Lower lobe of right lung (tissue), 2 donors: ENCODE measurements at places on chromosomes 16 and 17.

- no peak for DNase-seq
Measured at GRCh38 chr16:56860226-56861020, 4.6 kb upstream of the SLC12A3 start.

GRCh38 chr17:36994438-36994837 is 45.7 kb downstream of the AATF start:
- no peak for DNase-seq

GRCh38 chr16:85955566-85955965 is 56.6 kb downstream of the IRF8 start:
- DNase-seq, result no peak

- peak; percentile 72 for DNase-seq
Measured at GRCh38 chr17:15264542-15264941, 584 bp downstream of the PMP22 start.

GRCh38 chr16:7343243-7343642 is 10.6 kb downstream of the RBFOX1 start:
- no peak for DNase-seq

DNA sequence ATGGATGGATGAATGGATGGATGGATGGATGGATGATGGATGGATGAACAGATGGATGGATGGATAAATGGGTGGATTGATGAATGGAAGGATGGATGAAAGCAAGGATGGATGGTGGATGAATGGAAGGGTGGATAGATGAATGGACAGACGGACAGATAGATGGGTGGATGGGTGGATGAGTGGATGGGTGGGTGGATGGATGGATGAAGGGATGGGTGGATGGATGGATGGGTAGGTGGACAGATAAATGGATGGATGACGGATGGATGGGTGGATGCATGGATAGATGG is 14.9 kb downstream of the SRL start:
- no peak for DNase-seq

GRCh38 chr16:89805136-89805905 is 11.1 kb downstream of the FANCA start:
- DNase-seq, result no peak

DNA sequence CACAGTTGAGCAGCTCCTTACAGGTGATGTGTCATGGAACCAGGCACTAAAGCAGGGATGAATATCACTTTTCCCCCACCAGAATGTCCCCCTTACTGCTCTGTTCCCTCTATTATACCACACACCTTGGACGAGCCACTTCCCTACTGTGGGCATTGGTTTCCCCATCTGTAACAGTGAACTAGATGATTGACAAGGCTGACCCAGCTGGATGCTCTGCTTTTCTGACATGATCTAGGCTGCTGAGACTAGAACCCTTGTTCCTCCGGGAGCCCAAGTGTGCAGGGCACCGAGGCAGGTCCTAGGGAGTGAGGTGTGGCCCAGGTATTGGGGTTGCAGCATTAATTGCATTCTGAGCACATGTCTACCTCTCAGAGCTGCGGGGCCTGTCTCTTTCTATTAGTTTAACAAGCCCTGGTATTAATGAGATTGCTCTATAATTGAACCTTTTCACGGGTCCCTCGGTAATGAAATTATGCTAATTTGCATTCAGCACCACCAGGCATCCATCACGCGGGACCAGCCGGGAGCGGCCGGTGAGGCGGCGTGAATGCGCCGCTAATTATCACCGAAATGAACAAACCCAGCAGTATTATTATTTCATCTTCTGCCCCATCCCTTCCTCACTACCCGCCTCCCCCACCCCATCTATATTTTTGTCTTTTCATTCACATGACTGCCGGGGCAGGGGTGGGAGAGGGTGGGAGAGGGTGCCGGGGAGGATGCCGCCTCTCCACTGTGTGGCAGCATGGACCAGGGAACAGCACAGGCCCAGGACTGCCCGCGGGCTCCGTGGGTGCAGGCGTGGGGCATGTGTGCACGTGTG is 121.1 kb downstream of the CYLD start:
- DNase-seq, result no peak

DNA sequence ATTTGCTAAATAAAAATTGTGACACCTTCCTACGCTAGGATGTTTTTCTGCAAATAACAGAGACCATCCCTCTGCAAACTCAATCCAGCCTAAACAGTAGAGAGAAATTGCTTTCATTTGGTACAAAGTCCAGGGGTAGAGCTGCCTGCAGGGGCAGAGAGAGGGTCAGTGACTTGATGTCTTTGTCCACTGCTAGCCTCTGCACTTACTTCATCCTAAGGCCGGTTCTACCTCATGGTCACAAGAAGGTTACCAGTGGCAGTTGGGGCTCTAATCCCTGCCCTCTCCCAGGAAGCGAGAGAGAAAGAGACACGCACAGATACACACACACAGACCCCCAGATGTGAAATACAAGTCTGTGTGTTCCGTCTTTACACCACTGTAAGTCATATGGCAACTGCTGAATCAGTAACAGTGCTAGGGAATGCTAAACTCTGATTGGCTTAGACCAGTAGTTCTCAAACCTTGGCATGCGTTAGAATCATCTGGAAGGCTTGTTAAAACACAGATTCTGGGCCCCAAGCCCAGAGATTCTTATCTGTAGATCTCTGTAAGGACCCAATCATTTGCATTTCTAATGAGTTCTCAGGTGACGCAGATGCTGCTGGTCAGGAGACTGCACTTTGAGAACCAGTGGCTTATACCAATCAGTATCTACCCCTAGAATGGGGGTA is 13.1 kb upstream of the LPCAT2 start:
- no peak for DNase-seq

GRCh38 chr16:16928532-16929109 is 542.1 kb downstream of the XYLT1 start:
- no peak for DNase-seq

DNA sequence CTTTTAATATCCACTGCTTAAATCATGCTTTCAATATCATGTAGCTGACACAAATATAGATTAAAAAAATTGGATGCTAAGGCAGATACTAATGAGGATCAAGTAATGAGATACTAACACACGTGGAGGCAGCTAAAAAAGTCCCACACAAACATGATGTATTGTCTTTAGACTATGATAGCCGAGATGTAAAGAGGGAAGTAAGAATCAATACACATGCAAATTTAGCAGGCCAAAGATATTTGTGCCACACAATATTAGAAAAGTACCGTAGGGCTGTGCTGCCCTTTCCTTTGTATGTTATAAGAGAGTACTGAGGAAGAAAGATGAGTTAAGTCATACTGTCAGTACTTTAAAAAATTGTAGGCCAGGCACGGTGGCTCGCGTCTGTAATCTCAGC is 51.4 kb upstream of the STAC2 start:
- DNase-seq, result no peak

DNA sequence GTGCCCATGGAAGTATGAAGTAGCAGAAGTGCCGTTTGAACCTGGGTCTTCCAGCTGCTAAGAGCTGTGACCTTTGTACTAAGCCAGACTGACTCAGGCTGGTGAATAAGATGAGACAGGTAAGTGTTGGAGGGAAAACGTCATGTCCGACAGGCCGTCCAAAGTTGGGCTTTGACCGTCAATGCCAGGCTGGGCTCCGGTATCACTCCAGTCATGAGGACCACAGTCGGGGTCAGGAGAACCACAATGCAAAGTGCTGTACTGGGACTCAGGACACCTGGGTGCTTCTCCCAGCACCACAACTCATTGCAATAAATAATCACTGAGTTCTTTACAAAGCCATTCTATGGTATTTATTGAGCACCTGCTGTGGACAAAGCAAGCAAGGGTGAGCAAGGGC is 268.6 kb downstream of the HAPSTR1 start:
- no peak for DNase-seq

DNA sequence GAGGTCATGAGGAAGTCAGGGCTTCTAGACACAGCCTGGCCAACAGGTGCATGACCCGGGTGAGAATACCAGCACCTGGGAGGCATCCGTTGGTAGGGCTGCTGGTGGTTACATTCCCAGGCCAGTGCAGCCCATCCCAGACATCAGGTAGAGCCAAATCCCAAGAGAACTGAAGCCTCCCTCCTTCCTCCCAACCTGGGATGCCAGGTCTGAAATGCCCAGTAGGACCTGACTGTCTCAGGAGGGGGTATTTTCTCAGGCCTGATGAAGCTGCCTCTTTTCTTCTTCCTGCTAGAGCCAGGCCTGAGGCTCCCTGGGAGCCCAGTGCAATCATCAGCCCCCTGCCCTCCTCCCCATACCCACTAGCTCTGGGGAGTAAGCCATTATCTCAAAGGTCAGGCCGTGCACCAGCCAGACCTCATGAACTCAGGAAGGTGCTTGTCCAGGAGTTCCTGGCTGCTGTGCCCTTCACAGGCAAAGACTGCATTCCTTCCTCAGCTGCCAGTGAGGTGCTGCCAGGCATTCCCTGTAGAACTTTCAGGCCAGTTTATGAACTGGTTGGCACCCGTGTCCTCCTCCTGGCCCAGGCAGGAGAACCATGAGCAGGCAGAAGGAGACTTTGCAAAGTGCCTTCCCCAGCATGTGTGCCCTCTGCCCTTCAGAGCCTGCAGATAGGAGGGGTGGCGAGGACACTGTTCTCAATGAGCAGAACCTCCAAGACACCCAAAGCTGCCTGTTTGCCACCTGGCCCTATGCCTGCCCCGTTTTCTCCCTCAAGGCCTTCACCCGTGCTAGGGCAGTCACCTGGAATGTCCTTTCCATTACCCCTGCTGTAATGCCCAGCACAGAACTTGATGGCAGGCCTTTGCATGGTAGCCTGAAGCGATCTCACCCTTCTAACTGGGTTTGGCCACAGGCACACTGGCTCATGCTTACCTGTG is 7.6 kb downstream of the TBX2 start:
- DNase-seq, result no peak

- DNase-seq, result no peak
Measured at GRCh38 chr16:87572959-87573358, 29.3 kb upstream of the JPH3 start.

GRCh38 chr16:77540646-77541045 is 105.8 kb upstream of the ADAMTS18 start:
- DNase-seq, result no peak

DNA sequence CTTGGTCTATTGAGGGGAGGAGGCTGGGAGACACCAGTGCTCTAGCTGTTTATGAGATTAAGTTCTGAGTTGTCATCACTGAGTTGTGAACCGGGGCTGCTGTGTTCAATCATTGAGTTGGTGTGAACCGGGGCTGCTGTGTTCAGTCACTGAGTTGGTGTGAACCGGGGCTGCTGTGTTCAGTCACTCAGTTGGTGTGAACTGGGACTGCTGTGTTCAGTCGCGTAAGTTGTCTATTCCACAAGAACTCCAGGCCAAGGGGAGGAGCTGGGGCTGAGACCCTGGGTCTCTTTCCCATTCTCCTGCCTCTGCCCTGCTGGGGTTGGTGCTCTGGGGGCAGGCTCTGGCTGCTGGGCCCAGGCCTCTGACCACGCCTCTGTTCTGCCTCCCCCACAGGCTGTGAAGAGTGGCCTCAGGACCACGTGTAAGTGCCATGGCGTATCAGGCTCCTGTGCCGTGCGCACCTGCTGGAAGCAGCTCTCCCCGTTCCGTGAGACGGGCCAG is 24.5 kb downstream of the WNT9B start:
- no peak for DNase-seq

DNA sequence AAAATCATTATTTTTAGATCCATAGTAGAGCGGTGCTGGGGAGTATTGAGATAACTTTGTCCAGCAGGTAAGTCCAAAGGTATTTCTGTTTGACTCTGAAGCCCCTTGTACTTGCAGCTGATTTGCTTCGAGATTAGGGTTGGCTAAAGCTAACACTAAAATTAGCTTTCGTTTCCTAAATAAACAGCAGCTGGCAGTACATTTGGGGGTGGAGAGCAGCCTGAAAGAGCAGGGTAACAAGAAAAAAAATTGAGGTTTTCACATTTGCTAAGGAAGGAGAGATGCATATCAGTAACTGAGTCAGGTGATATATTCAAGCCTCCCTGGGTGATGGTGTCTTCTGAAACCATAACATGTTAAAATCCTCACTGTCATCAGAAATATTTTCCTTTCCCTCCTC is 37.4 kb upstream of the TMC5 start:
- no peak for DNase-seq

- no peak for DNase-seq
Measured at GRCh38 chr16:26129997-26130396, 438.2 kb downstream of the HS3ST4 start.

DNA sequence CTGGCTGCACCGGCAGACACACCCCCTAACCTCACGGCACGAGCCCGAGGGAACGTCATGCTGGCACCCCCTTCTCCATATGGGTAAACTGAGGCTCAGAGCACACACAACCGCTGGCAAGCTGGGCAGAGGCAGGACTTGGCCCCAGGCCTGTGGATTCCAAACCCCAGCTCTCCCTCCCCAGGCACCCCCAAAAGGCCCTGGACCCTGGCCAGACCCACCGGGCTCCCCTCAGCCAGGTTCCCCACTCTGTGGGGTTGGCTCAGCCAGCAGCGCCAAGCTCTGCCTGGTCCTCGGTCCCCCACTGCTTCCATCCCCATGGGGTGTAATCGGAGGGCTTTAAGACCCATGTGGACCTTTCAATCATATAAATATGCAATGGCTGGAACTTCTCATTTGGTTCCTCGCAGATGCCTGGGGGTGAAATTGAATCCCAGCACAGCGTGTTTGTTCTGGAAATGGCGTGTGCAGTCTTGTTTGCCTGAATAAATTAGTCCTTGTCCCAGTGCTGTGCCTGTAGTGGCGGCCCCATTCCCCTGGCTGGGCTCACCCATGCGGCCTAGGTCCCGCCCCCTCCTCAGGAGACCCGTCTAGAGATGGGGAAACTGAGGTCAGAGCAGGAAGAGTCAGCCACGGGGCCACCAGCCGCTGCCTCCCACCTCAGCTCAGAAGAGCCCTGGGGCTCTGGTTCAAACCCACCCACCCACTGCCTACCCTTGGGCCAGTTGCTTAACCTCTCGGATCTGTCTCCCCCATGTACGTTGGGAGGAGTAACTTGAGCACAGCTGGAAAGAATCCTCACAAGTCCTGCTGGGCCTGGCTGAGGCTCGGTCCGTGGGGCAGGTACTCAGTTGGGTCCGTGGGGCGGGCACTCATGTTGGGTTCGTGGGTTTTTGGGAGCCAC is 57.3 kb downstream of the ZFPM1 start:
- DNase-seq, result no peak

- no peak for DNase-seq
Measured at GRCh38 chr17:46765453-46765852, 53.0 kb downstream of the WNT3 start.

DNA sequence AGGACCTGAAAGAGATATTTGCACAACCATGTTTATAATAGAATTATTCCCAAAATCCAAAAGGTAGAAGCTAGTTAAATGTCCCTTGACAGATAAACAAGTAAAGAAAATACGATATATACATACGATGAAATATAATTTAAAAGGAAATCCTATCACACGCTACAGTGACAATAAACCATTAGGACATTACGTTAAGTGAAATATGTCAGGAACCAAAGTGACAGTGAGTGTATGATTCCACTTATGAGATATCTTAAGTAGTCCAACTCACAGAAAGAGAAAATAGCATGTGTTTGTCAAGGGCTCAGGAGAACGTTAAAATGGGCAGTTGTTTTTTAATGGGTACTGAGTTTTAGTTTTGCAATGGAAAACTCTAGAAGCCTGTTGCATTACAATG is 212.7 kb upstream of the PMFBP1 start:
- no peak for DNase-seq

DNA sequence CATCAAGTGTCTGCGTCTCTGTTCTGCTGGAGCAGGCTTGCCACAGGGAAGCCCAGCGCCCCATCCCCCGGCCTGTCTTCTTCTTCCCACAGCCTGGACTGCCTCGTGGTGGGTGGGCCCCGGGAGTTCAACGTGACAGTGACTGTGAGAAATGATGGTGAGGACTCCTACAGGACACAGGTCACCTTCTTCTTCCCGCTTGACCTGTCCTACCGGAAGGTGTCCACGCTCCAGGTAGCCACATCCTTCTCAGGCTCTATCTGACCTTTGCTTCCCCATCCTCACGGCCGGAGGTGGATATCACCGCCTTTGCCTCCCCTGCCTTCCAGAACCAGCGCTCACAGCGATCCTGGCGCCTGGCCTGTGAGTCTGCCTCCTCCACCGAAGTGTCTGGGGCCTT is 29.8 kb upstream of the ITGAX start:
- DNase-seq, result no peak
